Endothelial cell (in vitro differentiated cells): ENCODE measurements at places on chromosomes 11 and 22.

DNA sequence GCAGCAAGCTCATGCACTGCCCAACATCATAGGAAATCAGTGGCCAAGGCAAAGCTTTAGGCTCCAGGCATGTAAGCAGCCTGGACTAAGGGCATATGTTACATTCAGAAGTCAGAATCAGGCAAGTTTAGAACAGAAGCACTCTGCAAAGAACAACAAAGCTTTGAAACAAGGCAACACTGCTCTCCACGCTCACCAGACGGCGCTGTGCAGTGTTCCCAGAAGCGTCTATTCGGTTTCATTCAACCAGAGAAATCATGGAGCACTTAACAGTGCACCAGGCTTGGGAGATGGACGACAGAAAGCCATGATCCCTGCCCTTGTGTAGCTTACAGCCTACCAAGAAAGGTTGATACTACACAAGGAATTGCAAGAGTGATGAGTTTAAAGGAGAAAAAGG, 555.8 kb downstream of the BUD13 start:
- no peak overlapping the region for H3K27ac ChIP-seq
- H3K27me3 ChIP-seq = no peaks in the 10 kb centered on the region
- H3K36me3 ChIP-seq = no peaks in the 10 kb centered on the region
- no peak overlapping the region for H3K4me3 ChIP-seq
- DNase-seq = peak; percentile 70

GRCh38 chr11:127966821-127967220, 620.5 kb downstream of the ETS1 start:
- no peaks in the 10 kb centered on the region for H3K4me1 ChIP-seq
- H3K36me3 ChIP-seq = no peaks in the 10 kb centered on the region
- no peak overlapping the region for H3K27ac ChIP-seq
- no peak for DNase-seq

DNA sequence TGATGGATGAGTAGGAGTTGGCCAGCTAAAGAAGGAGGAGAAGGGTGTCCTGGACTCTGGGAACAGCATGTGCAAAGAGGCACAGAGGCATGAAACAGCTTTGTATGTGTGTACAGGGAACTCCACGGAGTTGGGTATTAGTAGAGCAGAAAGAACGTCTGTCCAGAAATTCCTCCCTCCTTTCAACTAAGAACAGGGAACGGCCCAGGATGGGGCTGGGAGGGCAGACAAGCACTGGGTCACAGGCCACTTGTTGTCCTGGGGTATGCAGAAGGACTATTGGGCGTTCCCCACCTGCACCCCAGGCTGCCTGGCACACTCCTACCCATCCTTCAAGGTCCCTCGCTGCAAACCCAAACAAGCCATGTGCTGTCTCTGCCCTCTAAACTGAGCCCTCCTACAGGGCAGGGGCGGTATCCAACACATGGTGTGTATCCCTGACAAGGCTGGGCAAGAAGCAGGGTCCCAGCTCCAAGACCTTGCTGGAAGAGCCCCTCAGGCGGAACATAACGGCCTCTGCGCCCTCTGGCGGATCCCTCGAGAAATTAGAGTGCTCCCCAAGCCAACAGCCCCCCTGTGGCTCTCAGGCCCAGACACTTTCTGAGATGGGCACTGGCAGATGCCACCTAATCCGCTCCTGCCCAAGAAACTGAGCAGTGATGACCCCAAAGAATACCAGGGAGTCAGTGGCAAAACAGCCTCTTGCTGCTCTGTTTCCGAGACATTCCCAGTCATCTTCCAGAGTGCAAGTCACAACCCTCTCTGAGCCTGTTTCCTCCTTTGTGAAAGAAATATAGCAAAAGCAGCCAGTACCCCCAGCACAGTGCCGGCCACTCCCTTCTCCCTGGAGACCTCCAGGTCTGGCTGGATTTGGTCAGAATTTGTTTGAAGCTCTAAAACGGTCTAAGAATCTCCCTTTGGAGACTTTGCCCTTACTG, 1.6 kb upstream of the ELFN2 start:
- peaks cover 3% of the 10 kb centered on the region for H3K36me3 ChIP-seq
- H3K4me1 ChIP-seq = peaks cover 3% of the 10 kb centered on the region
- H3K27me3 ChIP-seq = peaks cover 26% of the 10 kb centered on the region

- no peak for DNase-seq
- no peaks in the 10 kb centered on the region for H3K27me3 ChIP-seq
- H3K4me1 ChIP-seq = no peaks in the 10 kb centered on the region
- no peaks in the 10 kb centered on the region for H3K36me3 ChIP-seq
These were observed 238.1 kb upstream of the BLID start for GRCh38 chr11:122354025-122354697.

DNA sequence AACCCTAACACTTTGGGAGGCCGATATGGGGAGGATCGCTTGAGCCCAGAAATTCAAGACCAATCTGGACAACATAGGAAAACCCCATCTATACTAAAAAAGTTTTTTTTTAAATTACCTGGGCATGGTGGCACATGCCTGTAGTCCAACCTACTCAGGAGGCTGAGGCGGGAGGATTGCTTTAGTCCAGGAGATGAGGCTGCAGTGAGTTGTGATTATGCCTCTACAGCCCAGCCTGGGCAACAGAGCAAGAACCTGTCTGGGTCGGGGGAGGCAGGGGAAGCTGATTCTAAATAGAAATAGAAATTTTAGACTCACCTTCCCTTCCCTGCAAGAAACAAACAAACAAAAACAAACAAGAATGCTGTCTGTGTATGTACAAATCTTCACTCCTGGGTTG, 52.9 kb upstream of the PRODH start:
- no peaks in the 10 kb centered on the region for H3K4me1 ChIP-seq
- no peak overlapping the region for H3K4me3 ChIP-seq
- no peak overlapping the region for H3K27ac ChIP-seq
- DNase-seq = no peak
- H3K27me3 ChIP-seq = peaks cover 8% of the 10 kb centered on the region
- H3K36me3 ChIP-seq = peaks cover 4% of the 10 kb centered on the region

DNA sequence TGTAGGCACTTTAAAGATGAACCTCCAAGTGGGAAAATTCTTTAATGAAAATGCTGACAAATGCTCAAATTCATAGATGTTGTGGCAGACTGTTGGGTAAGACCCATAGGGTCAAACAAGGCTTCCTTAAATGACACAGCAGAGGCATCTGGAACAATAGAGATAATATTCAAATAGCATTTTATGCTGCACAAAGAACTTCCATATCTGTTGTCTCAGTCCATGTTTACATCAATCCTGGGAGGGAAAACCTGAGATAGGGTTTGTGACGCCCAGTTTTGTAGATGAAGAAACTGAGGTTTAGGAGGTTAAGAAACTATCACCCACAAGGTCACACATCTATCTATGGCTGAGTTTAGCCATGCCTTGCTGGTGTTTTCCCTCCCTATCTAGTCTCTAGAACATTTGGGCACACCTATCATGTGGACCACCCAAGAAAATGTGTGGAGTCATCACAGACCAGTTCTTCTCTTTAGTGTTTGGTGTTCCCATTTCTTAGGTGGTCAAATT, 106.4 kb downstream of the EHF start:
- no peak overlapping the region for H3K27ac ChIP-seq
- H3K4me3 ChIP-seq = no peak overlapping the region
- DNase-seq = no peak
- H3K4me1 ChIP-seq = no peaks in the 10 kb centered on the region

- DNase-seq = no peak
- no peak overlapping the region for H3K27ac ChIP-seq
These were observed 63.7 kb downstream of the MED15 start for GRCh38 chr22:20571078-20571503.

- no peak overlapping the region for H3K4me3 ChIP-seq
- no peak for DNase-seq
- H3K4me1 ChIP-seq = peaks cover 11% of the 10 kb centered on the region
- H3K36me3 ChIP-seq = no peaks in the 10 kb centered on the region
- peaks cover 1% of the 10 kb centered on the region for H3K27me3 ChIP-seq
These were observed 38.9 kb upstream of the CCDC34 start for GRCh38 chr11:27401833-27402316.

DNA sequence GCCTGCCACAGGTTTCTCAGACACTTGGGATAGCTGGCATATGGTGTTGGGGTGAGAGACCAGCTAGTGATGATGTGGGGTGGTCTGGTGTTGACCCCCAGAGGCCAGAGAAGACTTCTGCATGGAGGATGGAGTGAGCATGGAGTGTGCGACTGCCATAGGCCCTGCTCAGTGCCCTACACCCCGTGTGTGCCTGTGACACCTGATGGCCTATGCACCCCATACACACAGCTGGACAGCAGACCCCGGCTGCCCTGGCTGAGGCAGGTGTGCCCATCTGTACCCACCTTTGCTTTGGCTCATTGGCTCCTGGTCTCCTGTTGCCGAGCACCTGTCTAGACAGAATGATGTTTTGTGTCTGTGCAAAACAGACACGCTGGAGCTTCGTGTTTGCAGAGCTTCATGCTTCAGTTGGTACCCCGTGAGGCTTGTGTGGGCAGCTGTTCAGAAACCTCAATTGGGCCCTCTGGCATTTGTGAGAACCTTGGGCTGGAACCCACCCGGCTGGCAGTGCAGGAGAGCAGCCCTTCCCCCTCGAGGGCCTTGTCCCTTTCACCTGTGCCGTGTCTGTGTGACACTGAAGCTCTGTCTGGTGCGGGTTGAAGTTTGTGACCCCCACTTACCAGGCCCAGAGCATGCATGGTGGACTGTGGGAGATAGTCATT, 27.6 kb downstream of the BCR start:
- no peak for DNase-seq
- H3K4me3 ChIP-seq = no peak overlapping the region
- H3K4me1 ChIP-seq = peaks cover 18% of the 10 kb centered on the region

DNA sequence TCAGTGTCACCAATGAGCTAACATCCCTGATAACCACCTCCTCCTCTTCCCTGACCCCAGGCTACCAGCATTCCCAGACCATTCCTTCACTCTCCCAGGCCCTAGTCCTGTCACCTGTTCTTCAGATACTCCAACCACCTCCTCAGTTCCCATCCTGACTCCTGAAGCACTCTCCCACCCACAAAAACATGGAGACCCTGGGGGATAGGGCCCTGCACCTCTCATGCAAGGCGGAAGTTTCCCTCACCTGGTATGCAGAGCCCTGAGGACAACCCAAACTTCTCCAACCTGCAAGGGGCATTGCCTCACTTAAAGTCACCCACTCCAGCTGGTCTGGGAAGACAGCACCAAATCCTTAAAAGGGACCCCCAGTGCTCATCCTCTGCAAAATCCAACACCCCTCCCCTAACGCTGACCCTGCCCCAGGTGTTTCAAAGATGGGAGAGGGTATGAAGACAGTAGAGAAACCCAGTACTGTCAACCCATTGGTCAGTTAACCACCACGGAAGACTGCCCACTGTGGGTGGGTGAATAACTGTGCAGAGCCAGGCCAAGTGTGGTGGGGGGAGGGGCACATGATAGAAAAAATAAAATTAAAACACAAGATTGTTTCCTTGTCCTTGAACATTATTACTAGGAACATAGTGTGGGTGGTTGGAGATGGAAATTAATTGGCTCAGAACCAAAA, 1.4 kb downstream of the TNKS1BP1 start:
- peak overlapping the region; percentile 95 for H3K4me3 ChIP-seq
- DNase-seq = no peak
- H3K36me3 ChIP-seq = peaks cover 45% of the 10 kb centered on the region
- H3K4me1 ChIP-seq = peaks cover 62% of the 10 kb centered on the region
- H3K27me3 ChIP-seq = peaks cover 23% of the 10 kb centered on the region

DNA sequence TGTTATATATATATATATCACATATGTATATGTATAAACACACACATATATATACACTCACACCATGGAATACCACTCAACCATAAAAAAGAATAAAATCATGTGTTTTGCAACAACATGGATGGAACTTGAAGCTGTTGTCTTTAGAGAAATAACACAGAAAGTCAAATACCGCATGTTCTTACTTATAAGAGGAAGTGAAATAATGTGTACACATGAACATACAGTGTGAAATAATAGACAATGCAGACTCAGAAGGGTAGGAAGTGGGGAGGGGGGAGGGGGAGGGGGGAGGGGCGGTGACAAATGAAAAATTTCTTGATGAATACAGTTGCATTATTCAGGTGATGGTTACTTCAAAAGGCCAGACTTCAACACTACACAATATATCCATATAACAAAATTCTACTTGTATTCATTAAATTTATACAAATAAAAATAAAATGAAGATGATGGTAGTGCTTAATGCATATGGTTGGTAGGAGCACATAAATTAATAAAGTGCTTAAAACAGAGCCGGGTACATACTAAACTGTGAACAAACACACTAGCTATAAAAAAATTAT, 5.8 kb upstream of the OR5B2 start:
- H3K36me3 ChIP-seq = no peaks in the 10 kb centered on the region
- H3K27ac ChIP-seq = no peak overlapping the region
- H3K4me1 ChIP-seq = no peaks in the 10 kb centered on the region
- DNase-seq = no peak

GRCh38 chr22:44246615-44247326, 66.0 kb downstream of the SHISAL1 start:
- H3K4me3 ChIP-seq = no peak overlapping the region
- H3K27ac ChIP-seq = no peak overlapping the region
- DNase-seq = no peak
- peaks cover 32% of the 10 kb centered on the region for H3K36me3 ChIP-seq
- H3K4me1 ChIP-seq = no peaks in the 10 kb centered on the region

GRCh38 chr11:74462009-74462408, 5.3 kb downstream of the KCNE3 start:
- no peak for DNase-seq
- H3K27ac ChIP-seq = peak overlapping the region; percentile 86
- H3K27me3 ChIP-seq = peaks cover 14% of the 10 kb centered on the region
- H3K36me3 ChIP-seq = peaks cover 32% of the 10 kb centered on the region

DNA sequence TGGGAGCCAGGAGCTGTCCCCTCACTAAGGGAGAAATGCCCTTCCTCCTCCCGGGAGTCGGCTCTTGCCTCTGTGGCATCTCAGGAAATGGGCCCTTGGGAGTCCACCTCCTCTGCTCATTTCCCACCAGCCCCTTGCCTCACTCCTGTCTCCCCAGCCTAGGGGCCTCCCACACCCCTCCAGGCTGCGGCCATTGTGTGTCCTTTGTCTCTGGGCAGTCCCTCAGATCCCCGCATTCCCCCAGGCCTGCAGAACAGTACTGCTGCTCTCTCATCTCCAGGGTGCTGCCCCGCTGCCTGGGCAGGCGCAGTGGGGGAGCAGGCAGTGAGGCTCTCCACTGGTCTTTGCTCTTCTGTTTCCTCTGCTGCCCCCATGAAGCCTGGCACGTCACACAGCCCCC, 25.0 kb downstream of the ADA2 start:
- no peaks in the 10 kb centered on the region for H3K36me3 ChIP-seq
- peaks cover 22% of the 10 kb centered on the region for H3K4me1 ChIP-seq
- H3K27ac ChIP-seq = no peak overlapping the region

GRCh38 chr22:40567106-40567505, 69.4 kb downstream of the MRTFA start:
- no peak for DNase-seq
- H3K27ac ChIP-seq = no peak overlapping the region
- H3K4me1 ChIP-seq = peaks cover 26% of the 10 kb centered on the region
- H3K4me3 ChIP-seq = no peak overlapping the region

DNA sequence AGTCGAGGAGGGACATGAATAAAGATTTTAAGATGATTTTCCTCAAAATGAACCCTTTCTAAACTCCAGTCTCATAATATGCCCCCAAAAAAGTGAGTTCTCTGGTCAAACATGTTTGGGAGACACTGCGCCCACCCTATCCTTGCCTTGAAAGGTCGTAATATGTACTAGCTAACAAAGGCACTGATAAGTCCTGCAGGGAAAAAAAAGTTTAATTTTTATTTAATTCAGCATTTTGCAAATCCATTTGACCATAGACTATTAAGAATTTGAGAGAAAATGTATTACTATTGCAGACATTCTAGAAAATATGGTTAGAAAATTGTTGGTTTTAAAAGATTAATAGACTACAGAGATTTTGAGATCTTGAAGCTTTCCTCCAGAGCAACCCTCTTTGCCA, 120.6 kb upstream of the ASPHD2 start:
- H3K36me3 ChIP-seq = no peaks in the 10 kb centered on the region
- DNase-seq = no peak
- no peaks in the 10 kb centered on the region for H3K27me3 ChIP-seq
- no peaks in the 10 kb centered on the region for H3K4me1 ChIP-seq
- H3K4me3 ChIP-seq = no peak overlapping the region
